ENCODE measurements at places on chromosomes 2 and 18.

DNA sequence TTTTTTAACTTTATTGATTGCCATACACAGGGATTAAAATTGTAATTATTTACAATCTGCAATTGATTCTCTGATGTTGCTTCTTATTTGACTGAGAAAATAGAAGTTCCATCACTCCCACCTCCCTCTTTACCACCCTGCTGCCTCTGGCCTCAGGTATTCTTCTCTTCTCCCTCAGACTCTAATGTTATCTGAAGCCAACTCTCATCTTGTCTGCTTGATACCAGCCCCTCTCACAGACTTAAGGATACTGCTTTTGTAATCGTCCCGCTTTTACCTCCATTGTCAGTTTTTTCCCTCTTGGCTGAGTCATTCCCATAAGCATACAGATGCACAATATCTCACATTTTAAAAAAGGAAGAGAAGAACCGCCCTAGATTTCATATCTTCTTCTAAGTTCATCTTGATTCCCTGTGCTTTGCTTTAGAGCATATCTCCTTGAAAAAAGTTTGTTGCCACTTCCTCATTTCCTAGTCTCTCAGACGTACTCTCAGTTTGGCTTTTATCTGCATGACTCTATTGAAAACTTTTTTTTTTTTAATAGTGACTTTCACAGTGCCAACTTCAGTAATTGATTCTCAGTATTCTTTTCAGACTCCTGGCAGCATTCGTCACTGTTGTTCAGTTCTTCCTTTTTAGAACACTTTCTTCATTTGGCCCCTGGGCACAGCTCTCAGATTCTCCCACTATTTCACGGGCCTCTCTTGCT, 31.1 kb downstream of the SPAG16 start:
- DNase-seq: no peak

DNA sequence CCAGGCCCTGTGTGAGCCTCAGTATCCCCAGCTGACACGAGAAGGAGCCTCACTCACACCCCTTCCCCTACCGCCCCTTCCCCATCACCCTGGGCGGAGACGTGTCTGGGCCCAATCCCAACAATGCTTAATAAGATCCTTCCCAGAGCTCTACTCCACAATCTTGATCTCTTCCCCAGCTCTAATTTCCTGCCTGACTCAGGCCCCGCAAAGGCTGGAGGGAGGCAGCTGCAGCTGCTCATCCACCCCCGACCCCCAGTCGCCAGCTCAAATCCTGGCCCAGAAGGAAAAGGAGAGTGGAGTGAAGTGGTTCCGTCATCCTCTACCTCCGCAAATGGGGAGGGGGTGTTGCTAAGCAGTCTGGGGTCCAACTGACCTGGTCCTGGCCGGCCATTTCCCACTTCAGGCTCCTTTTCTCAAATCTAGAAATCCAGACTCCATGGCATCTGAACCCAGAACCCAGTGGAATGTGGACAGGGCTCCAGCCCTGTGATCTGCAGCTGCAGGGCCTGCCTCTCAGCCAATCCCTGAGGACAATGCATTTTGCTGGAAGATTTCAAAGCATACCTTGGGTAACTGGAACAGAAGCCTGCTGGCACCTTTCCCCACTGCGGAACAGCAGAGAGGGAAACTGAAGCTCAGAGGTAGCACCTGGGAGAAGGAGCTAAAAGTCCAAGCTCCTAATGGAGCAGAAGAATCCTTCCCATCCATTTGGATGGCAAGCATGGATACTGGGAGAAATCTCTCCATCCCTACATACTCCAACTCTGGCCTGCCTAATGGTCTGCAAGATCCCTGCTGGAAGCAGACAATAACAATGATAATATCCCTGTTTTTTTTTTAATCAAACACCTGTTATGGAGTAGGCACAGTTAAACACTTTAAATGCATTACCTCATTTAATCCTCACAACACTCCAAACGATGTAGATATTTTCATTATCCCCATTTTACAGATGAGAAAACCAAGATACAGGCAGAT, 5.6 kb upstream of the TNS1 start:
- no peak for DNase-seq

DNA sequence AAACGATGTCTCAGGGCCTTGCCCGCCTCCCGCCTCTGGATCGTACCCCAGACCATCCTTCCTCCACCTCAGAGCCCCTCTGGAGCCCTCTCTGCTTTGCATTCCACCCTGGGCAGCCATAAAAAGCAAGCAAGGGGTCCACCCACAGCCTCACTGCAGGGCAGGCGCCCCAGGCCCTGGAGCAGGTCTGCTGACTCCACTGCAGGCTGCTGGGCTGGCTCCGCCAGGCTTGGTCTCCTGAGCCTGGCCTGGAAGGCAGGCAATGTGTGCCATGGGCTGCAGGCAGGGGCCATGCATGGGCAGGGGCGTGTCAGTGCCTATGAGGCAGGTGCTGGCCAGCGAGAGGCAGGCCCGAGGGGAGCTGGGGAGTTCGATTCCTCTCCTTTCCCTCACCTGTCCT, 186.0 kb downstream of the ANKRD30B start:
- no peak for DNase-seq

- no peak for DNase-seq
These were observed 183.0 kb upstream of the APCDD1 start for GRCh38 chr18:10271481-10271880.

DNA sequence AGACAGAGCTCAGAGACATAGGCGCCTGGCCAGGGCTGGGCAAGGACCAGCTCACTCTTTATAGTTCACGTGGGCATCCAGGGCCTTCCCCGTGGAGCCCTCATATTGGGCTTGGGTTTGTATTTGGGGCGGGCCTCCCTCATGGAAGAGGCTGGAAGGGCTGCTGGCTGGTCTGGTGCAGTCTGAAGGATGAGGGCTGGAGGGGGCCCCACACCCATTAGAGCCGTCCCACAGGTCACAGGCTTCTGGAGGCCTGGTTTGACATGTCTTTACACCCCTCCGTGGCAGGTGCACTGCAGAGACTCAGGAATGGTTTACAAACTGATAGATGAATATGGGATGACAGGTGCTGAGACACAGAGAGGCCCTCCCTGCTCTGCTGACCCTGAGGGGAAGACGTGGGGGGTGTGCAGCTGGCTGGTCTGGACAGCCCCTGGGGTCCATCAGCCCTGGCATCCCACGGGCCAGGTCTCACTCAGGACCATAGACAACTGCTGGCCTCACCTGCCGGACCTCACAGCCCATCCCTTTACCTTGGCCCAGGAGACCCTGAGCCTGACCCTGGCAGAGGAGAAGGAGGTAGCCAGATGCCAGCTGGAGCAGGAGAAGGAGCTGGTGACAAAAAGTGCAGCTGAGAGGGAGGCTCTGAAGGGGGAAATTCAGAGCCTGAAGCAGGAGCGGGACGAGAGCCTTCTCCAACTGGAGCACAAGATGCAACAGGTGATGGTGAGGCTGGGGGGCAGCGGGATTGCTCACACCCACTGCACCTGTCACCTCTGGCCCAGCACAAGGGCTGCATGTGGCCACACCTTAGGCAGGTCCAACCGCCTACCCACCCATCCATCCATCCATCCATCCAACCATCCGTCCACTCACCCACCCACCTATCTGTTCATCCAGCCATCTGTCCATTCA, 43.9 kb downstream of the CROCC2 start:
- DNase-seq: no peak

GRCh38 chr2:168087401-168087800, 160.0 kb downstream of the STK39 start:
- no peak for DNase-seq

DNA sequence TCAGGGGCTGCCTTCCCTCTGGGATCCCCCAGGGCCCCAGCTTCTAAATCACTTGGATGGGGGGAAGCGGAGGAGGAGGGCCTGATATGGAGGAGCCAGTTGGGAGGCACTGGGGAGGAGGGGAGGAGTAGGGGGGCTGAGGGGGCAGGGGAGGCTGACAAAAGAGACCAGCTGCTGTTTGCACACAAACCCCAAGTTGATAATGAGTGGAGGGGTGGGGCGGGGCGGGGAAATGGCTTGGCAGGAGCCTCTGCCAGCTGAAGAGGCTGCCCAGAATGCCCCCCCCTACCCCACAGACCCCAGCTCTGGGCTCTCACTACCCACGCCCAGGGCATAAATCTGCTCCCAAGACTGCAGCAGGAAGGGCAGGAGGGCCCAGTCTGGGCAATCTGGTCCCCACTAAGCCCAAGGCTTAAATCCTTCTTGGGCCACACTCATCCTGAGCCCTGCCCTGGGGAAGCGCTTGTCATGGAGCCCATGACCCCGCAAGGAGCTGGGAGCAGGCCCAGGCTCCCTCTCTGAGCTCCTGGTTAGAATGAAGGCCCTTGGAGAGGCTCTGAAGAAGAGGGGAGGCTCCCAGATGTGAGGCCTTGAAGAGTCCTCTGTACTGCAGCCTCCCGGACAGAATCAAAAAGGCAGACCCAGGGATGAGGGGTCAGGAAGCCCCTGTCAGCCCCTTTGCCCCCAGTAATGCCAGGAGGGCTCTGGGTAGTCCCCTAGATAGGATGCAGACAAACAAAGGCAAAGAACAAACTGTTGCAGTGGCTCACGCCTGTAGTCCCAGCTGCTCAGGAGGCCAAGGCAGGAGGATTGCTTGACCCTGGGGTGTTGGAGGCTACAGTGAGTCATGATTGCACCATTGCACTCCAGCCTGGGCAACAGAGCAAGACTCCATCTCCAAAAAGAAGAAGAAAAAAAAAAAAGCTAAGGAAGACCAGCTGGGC, 24.8 kb upstream of the PTMA start:
- no peak for DNase-seq

GRCh38 chr2:162091325-162092007, 17.5 kb upstream of the DPP4 start:
- peak; percentile 73 for DNase-seq

DNA sequence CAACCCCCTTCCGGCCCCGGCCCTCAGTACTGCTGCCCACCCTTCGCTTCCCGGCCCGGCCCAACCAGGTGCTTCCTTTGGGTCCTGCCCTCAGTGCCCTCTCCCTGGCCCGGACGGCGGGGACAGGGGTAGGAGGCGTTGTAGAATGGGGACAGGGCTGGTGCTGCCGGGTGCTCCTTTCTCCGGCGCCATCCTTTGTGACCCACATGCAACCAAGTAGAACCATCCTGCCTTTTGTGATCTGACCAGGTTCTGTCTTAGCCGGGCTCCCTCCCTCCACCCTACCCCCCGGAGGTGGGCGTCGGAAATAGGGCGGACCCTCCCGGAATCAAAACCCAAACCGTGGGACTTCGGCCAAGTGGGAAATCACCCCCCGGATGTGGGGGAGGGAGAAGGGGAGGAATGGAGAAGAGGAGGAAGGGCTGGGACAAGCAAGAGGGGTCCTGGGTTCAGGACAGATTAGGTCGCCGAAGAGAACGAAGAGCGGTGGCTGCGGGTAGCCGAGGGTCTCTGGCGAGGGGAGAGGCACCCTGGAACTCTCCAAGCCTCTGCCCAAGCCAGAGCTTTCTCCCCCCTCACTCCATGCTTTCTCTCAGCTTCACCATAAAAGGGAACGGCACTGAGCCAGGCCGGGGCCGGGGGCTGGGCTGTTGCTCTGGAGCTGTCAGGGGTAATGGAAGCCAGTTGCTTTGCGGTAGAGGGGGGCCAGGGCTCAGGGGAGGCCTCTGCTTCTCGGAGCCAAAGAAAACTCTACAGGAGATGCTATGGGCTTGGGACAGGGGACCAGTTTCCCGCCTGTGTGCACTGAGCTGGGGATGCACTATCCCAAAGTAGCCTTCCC, 756 bp upstream of the OST4 start:
- no peak for DNase-seq

GRCh38 chr18:2716394-2717326, 61.1 kb downstream of the SMCHD1 start:
- no peak for DNase-seq

GRCh38 chr2:232628466-232629128, 4.8 kb upstream of the EFHD1 start:
- DNase-seq: no peak

- DNase-seq: no peak
These were observed 329.0 kb downstream of the DYSF start for GRCh38 chr2:71782323-71782722.

- DNase-seq: no peak
These were observed 104.7 kb upstream of the SLC66A3 start for GRCh38 chr2:11050565-11050964.

DNA sequence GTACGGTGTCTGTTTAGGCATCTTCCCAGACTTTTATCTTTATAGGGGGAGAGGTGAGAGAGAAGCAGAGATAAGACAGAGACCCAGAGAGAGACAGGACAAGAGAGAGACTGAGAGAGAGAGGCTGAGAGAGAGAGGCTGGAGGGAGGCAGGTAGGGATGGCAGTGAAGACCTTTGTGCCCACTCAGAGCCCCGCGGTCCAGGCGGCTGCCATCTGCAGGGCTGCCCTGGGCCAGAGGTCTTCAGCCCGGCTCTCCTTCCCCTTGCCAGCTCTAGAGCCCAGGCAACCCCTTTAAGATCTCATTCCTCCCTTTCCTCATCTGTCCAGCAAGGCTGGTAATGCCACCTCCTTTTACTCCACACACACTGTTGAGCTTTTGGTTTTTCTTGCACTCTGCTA, 610.0 kb downstream of the GALR1 start:
- no peak for DNase-seq

DNA sequence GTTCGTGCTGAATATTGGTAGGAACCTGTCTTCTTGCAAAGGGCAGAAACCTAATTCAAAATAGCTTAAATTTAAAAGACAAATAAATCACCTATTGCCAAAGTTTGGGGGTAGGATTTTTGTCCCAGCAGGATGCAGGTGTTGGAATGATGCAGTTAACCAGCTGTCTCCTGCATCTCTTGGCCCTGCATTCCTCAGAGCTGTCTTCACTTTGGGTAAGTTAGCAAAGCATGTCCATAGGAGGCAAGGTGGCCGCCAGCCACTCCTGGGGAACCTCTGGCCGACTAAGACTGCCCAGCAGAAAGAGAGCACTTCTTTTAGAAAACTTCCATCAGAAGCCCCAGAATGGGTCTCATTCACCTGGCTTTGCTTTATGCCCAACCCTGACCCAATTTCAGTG, 20.5 kb upstream of the NYAP2 start:
- DNase-seq: no peak

DNA sequence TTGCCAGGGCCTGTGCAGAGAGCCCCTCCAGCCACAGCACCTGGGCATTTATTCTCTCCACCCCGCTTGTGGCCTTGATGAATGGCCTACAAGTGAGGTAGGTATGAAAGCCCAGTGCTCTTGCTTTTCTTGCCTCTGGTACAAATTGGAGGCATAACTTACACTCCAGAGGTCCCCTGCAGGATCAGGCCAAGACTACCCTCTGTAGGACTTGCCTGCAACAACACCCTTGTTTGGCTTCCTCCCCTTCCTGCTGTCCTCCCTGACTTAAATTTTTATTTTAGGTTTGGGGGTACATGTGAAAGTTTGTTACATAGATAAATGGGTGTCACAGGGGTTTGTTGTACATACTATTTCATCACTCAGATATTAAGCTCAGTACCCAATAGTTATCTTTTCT, 95.7 kb downstream of the CDC42EP3 start:
- no peak for DNase-seq

DNA sequence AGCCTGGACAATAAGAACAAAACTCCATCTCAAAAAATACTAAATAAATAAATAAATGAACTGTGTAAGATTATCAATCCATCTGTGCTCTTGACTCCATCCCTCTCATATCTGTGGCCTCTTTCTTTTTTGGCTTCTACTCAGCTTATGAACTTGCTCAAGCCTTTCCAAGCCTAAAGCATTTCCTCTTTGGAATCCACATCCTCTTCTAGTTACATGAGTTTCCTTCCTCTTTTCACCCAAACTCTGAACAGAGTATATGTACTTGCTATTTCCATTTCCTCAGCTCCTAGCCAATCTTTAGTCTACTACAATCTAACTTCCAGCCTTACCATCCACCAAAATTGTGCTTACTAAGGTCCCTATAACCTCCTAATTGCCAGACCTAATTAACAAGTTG, 2.5 kb upstream of the DNAJC10 start:
- DNase-seq: no peak

GRCh38 chr2:228927028-228928010, 343.8 kb downstream of the PID1 start:
- DNase-seq: peak; percentile 5
